ENCODE measurements at places on chromosomes 2 and 18. TPM values are rescaled to one million over a fixed set of nuclear protein-coding genes. Genes with fewer than 3 reads are reported as not detected.

Gene TXNL1
- total RNA-seq = 48.7 TPM

Gene TMEM237
- 38.6 TPM for total RNA-seq

Gene RAMP1
- 0.23 TPM for total RNA-seq

Gene TMEM185B
- 25.2 TPM for total RNA-seq

Gene DSG4
- not detected for total RNA-seq

Gene G6PC2
- total RNA-seq = not detected
